CD4-positive, alpha-beta T cell (primary cell): ENCODE measurements at places on chromosomes 2 and 18. TPM values are rescaled to one million over a fixed set of nuclear protein-coding genes. Genes with fewer than 3 reads are reported as not detected.

Gene CCDC150
- total RNA-seq = 0.75 TPM

Gene MTERF4
- total RNA-seq = 84.0 TPM

Gene CCDC141
- 31.5 TPM for total RNA-seq

Gene DUSP28
- 18.3 TPM for total RNA-seq

Gene RTP5
- 0.30 TPM for total RNA-seq

Gene MEP1B
- total RNA-seq = not detected

Gene XDH
- 0.05 TPM for total RNA-seq

Gene SLC11A1
- 6.3 TPM for total RNA-seq

DNA sequence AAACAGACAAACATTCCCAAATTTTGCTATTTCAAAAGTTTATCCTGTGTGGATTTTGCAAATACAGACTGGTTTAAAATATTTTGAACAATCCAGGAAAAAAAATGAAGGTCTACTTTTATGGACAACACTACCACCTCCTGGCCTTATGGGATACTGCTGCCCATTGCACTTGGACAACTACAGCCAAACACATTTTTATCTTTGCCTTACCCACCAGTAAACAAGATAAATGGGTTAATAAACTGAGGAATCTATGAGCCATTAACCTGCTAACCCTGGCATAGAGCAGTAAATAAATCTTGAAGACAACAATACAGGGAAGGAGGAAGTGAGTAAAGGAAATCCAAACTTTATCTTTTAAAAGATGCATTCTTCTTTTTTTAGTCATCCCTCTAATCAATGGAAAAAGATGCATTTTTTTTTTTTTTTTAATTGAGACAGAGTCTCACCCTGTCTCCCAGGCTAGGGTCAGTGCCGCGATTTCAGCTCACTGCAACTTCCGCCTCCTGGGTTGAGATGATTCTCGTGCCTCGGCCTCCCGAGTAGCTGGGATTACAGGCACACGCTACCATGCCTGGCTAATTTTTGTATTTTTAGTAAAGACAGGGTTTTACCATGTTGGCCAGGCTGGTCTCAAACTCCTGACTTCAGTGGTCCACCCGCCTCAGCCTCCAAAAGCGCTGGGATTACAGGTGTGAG lies 2.1 kb upstream of the SPIRE1 start:
- DNase-seq = peak; percentile 67

DNA sequence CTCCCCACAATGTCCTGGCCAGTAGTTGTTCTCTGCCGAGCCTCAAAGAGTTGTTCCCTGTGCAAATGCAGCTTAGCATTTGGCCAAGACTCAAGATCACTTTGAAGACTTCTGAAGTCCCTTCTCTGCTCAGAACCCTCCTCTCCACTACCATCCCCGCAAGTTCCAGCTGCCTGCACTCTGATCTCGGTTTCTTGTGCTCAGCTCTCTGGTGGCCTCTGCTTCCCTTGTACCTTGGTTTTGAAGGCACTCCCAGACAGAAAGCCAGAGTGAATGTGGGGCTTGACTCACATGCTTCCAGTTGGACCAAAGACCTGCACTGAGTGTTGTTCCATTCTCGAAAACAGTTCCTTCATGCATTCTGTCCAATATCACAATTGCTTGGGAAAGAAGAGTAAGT lies 28.6 kb downstream of the CRACDL start:
- no peak for DNase-seq

GRCh38 chr2:233830111-233830802 lies 24.1 kb downstream of the HJURP start:
- DNase-seq = no peak

- DNase-seq = no peak
Observed at GRCh38 chr18:55577812-55578539, 10.0 kb downstream of the TCF4 start.

DNA sequence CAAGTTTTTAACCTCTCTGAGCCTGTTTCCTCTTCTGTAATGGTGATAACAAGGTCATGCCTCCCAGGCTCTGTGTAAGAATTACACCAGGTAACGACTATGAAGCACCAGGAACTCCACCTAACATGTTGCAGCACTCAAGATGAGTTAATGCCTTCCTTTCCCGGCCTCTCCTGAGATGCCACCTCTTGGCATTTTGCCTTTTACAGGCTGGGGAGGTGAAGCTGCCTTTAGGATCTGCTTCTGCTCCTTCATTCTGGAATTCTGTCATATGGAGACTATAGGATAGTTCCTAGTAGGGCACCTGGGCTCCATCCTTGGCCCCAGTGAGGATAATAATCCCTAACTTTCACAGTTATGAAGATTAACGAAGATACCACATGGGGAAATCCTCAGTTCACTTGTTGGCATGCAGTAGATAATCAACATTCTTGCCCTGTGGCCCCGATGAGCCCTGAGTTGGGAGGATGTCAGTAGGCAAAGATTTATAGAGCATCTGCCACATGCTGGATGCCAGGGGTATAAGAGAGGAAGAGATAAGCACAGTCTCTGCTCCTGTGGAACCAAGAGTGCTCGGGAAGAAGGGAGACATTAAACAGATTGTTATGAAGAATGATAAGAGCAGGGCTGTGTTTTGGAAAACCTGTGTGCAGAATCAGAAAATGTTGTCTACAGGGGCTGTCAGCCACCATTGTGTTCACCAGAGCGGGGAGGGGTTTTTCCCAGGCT lies 43.9 kb upstream of the KCNF1 start:
- no peak for DNase-seq

DNA sequence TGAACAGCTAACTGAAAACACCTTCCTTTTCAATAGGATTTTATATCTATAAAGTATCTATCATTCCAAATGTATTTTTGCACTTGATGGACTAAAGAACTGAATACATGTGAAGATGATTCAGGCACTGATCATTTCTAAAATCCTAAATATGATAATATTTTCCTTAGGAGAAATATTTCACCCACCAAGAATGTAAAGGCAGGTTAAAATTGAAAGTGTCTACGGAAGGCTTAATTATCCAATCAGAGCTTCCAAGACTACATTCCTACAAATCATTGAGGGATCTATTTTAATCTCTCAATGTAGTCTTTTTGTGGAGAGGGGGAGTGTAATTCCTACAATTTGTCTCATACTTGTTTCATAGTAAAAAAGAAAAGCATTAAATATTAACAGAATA lies 3.6 kb downstream of the GALNT3 start:
- DNase-seq = no peak

DNA sequence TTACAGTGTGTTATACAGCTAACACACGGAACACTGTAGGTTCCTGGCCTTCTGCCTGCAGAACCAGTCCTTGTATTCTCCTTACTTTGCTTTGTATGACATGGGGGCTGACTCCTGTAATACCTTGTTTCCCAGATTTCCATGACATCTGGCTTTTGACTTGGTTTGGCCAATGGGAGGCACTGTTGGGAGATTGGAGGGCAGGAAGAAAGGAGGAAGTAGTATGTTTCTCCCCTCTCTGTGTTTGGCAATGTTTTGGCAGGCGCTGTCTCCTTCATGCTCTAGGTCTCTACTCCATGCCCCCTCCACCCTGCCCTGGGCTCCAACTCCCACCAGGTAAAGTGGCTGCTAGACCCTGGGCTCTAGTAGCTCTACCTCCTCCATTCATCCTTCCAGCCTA lies 331.1 kb upstream of the SLC14A2 start:
- DNase-seq = no peak

DNA sequence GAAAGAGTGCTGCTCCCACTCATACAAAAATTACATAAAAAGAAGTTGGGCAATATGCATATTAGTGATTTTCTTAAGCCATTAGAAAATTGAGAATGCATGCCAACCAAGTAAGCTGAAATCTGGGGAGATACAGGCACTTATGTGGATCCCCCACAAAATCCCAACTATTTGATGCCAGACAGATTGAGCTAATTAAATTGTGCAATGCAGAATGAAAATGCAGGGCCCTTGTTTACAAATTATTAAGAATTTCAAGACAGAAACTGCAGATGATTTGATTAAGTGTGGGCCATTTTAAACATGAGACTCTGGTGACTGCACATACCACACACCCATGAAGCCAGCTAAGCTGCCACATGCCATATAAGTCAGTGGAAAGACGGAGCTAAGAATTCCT lies 554.5 kb downstream of the CBLN2 start:
- no peak for DNase-seq

DNA sequence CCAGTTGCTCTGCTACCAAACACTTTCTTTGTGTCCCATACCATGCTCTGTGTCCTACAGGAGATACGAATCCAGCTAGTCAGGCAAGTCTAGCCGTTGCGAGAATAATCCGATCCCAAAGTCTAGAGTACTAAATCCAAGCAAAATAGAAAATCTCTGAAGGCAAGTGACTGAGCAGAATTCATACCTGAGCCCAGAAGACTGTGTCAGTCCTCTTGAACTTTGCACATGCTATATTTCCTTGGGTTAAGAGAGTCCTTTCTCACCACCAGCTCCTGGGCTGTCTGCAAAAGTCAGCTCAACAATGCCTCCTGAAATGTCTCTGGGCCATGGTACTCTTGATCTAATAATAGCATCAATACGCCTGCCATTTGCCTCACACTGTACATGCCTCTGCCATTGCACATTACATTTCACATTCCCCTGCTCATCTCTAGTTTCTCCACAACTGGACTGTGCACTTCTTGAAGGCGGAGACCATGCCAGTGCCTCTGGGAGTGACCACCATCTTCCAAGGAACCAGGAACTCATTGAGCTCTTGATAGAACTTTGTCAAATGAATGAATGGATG lies 265.8 kb upstream of the ID2 start:
- DNase-seq = no peak

- DNase-seq = no peak
Observed at GRCh38 chr2:33784488-33784887, 185.4 kb upstream of the FAM98A start.

DNA sequence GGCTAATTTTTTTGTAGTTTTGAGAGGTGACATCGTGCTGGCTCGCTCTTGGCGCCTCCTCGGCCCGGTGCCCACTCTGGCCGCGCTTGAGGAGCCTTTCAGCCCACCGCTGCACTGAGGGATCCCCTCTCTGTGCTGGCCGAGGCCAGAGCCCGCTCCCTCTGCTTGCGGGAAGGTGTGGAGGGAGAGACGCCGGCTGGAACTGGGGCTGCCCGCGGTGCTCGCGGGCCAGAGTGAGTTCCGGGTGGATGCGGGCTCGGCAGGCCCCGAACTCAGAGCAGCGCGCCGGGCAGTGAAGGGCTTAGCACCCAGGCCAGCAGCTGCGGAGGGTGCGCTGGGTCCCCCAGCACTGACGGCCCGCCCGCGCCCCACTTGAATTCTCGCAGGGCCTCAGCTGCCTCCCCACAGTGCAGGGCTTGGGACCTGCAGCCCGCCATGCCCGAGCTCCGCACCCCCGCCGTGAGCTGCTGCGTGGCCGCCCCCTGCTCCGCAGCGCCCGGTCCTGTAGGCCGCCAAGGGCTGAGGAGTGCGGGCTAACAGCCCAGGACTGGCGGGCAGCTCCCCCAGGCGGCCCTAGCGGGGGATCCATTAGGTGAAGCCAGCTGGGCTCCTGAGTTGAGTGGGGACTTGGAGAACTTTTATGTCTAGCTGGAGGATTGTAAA lies 113.2 kb upstream of the ZSWIM2 start:
- DNase-seq = no peak

GRCh38 chr2:178917555-178917954 lies 110.3 kb upstream of the TTN start:
- no peak for DNase-seq

DNA sequence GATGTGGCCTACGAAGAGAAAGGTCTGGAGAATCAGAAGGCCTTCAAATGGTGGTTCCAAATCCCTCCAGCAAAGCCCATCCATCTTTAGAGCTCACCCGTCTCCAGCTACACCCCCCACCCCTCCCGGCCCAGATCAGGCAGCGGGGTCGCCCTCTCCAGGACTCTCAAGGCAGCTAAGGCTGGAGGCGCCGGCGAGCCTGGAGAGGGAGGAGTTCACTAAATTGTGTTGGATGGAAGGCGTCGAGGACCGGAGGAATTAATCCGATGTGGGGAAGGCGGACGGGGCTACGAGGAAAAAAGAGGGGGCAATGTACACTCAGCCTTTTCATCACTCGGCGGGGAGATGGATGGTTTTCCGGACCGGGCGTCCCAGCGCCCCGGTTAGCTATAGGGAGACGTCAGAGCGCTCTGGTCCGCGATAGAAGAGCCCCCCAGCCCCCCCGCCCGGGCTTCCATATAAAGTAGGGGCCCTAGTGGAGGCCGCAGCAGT lies at the start of gene GRP:
TSS of gene GRP (plus strand) at position 487 of the 492 bp plus-strand sequence. CDS start 108 bp downstream, outside the sequence.
- no peak for DNase-seq

DNA sequence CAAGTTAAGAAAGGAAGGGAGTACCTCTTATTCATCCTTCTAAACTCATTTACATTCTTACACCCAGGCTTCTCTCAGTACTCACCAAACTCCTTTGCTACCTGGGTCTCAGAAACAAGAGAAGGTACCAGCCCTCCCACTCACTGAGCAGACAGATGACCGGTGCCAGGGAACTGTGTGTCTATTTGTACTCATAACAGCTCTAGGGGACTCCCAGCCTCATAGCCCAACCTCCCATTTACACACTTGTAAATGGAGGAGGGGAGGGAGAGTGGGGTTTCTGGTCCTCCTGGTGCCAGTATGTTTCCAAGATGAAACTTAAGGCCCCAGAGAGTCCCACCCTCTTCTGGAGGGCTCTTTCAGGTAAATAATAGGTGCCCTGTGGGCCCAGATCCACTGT lies 42.8 kb upstream of the SIGLEC15 start:
- no peak for DNase-seq

DNA sequence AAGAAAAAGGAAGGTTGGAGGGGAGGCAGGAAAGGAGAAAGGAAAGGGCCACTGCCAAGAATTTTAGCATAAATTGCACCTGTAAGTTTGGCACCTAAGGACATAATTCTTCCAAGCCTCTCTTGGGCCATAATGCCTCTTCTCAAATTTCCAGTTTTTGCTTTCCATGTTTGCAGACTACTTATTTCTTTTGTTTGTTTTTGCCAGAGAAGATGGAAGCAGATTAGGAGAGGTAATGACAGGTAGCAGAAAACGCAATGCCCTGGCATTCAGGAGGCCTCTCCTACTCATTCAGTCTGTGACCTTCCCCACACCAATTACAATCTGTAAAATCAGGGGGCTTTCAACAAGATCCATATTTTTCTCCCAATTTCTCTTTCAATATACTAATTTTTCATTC lies 56.8 kb downstream of the MRPL33 start:
- DNase-seq = no peak

DNA sequence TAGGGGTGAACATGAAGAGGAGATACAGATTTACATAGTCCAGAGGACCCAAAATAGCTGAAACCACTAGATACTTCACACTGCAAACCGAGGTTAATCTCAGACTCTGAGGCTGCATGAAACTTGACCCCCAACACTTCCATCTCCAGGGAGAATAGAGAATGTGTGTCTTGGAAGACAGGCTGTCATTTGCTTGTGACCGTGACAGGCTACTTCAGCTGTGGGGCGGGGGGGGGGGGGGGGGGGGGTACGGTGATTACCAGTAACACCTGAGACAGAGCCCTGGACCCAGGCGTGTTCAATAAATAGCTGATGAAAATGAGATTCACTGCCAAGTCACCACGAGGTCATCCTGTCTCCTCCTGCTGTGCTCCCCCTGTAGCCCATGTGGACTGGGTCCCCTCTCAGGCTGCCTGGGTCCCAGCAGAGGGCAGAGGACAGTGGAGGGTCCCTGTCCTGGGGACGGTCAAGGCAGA lies 5.7 kb upstream of the KLHL29 start:
- DNase-seq = no peak

GRCh38 chr2:53484531-53484930 lies 283.1 kb upstream of the CHAC2 start:
- no peak for DNase-seq

GRCh38 chr2:105798595-105798994 lies 53.9 kb downstream of the NCK2 start:
- no peak for DNase-seq

- no peak for DNase-seq
Observed at GRCh38 chr2:527581-527980, 149.6 kb downstream of the TMEM18 start.
